ENCODE measurements at places on chromosomes 3 and 15. TPM values are rescaled to one million over a fixed set of nuclear protein-coding genes. Genes with fewer than 3 reads are reported as not detected.

The RTP1 gene
- not detected for total RNA-seq

The DHFR2 gene
- total RNA-seq, result 3.2 TPM

The DGKG gene
- total RNA-seq, result 14.4 TPM

The ILDR1 gene
- not detected for total RNA-seq

The ACSBG1 gene
- not detected for total RNA-seq

The CASR gene
- total RNA-seq, result not detected

The TTLL13 gene
- total RNA-seq, result not detected

The SUSD5 gene
- 0.98 TPM for total RNA-seq
